ENCODE measurements at places on chromosomes 12 and 14. TPM values are rescaled to one million over a fixed set of nuclear protein-coding genes. Genes with fewer than 3 reads are reported as not detected.

Gene RCOR1
- total RNA-seq, result 26.2 TPM

Gene ZNF891
- 0.21 TPM for total RNA-seq

Gene TPPP2
- total RNA-seq, result not detected

Gene NRL
- total RNA-seq, result 1.2 TPM

Gene OSGEP
- 25.0 TPM for total RNA-seq

Gene GPRC5A
- 405 TPM for total RNA-seq

Gene KCNJ8
- 0.34 TPM for total RNA-seq

Gene CCDC197
- total RNA-seq, result not detected

Gene DHRS2
- 5.7 TPM for total RNA-seq
